Right atrium auricular region (tissue), 2 donors: ENCODE measurements at places on chromosomes 5 and 9. TPM values are rescaled to one million over a fixed set of nuclear protein-coding genes. Genes with fewer than 3 reads are reported as not detected.

Gene AQP7
- total RNA-seq = 74.9 TPM

- no peak for DNase-seq
These were observed 351.2 kb downstream of the ZNF608 start for GRCh38 chr5:124395287-124395686.

DNA sequence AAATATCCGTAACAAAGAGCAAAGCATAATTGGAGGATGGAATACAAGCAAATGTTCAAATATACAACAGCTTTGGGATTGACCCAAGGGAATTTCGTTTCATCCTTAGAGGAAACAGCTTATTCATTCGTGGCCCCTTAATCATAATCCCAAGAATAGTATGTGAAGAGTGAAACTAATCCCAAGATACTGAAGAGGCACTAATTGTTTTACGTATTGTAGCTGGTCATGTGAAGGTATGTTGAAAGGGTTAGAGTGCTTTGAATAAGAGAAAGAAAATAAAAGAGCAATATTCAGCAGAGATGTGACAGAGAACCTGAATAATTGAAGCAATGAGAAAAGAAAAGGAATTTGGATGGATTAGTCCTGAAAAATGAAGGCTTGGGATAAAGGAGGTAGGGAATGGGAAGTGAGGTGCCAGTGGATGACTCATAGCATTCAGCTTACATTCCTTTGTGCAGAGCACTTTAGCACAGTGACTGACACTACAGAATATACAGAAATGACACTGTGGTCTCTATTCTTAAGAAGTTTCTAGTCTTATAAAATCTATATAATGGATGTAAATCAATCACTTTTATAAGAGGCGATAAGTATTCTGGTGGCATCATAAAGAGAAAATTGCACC is 221.9 kb downstream of the TLR4 start:
- DNase-seq = no peak

GRCh38 chr9:86971742-86972141 is 24.4 kb upstream of the GAS1 start:
- DNase-seq = no peak

Gene TMEM215
- total RNA-seq = not detected

GRCh38 chr9:37350486-37351190 is 71.9 kb upstream of the GRHPR start:
- DNase-seq = no peak

Gene SCGB3A2
- total RNA-seq = not detected

- DNase-seq = peak; percentile 79
These were observed 470 bp downstream of the HBEGF start for GRCh38 chr5:140345919-140346347.

- no peak for DNase-seq
These were observed 467.0 kb downstream of the NTRK2 start for GRCh38 chr9:85136507-85136906.
